ENCODE measurements at places on chromosomes 11 and 22. TPM values are rescaled to one million over a fixed set of nuclear protein-coding genes. Genes with fewer than 3 reads are reported as not detected.

The SLC5A12 gene
- not detected for total RNA-seq

The HOATZ gene
- total RNA-seq: not detected

DNA sequence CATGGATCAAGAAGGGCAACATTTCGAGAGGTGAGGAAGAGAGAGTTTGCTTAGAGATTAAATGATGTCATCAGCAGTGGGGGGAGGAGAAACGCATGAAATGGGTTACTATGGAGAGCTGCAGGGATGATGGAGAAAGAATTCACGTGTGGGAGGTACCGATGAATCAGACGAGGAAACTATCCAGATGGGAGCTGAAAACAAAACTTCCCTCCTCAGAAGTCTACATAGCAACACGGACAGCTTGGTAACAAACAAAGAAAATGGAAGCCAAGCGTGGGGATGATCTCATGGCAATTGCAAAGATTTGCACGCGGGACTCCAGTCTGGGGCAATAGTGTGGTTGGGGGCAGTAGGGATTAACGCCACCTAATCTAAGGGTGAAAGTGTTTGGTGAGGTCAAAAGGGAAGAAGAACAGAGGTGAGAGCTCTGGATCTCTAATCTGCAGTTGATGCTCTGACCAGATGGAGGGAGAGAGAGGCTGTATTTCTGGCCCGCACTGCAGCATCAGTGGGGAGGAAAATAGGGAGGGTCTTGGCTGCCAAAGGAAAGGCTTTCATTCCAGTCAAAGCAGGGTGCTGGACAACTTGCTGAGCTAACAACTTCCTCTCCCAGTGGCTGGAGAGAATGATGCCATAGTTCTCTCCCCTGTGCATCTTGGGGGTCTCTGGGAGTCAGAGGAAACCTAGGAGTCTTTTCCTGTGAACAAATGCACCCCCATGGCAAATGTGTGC, 43.4 kb upstream of the CSNK2A3 start:
- H3K36me3 ChIP-seq: no peaks in the 10 kb centered on the region
- no peak overlapping the region for H3K27ac ChIP-seq
- H3K4me3 ChIP-seq: no peak overlapping the region
- DNase-seq: no peak
- no peaks in the 10 kb centered on the region for H3K4me1 ChIP-seq

GRCh38 chr22:32620992-32621391, 146.4 kb downstream of the FBXO7 start:
- H3K4me1 ChIP-seq: peaks cover 99% of the 10 kb centered on the region
- peak; percentile 24 for DNase-seq
- H3K36me3 ChIP-seq: no peaks in the 10 kb centered on the region
- peak overlapping the region; percentile 92 for H3K27ac ChIP-seq
- no peaks in the 10 kb centered on the region for H3K27me3 ChIP-seq

- DNase-seq: no peak
- H3K4me3 ChIP-seq: no peak overlapping the region
- H3K4me1 ChIP-seq: peaks cover 20% of the 10 kb centered on the region
- H3K27me3 ChIP-seq: no peaks in the 10 kb centered on the region
- H3K36me3 ChIP-seq: no peaks in the 10 kb centered on the region
- H3K27ac ChIP-seq: no peak overlapping the region
Measured at GRCh38 chr11:3983101-3983500, 111.5 kb upstream of the RRM1 start.

DNA sequence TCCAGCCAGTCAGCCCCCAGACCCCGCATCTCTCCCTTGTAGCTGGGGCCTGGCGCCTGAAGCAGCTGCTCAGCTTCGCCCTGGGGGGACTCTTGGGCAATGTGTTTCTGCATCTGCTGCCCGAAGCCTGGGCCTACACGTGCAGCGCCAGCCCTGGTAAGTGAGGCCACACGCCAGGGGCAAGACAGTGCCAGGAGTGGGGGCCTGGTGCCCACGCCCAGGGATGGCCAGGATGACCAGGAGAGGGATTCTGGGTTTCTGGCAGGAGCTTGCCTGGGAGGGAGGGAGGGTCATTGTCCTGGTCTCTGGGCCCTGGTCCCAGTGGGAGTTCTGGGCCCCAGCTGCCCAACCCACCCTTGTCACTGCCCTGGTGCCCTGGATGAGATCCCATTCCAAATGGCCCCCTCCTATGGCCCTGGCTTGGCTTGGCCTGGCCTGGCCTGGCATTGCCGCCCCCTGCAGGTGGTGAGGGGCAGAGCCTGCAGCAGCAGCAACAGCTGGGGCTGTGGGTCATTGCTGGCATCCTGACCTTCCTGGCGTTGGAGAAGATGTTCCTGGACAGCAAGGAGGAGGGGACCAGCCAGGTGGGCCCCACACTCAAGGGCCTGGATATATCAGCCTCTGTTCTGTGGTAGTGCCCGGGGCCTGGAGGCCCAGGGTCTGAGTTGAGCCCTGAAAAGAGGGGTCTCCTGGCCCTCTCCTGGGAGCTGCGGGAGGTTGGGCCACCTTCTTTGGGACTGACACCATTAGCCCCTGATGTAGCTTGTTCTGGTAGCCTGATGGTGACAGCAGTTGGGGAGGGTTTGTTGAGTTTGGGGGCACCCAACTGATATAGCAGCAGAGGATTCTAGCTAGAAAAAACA, 3.7 kb downstream of the SLC39A13 start:
- DNase-seq: no peak
- H3K4me1 ChIP-seq: peaks cover 22% of the 10 kb centered on the region
- no peak overlapping the region for H3K4me3 ChIP-seq
- no peaks in the 10 kb centered on the region for H3K27me3 ChIP-seq
- no peak overlapping the region for H3K27ac ChIP-seq

- H3K4me1 ChIP-seq: no peaks in the 10 kb centered on the region
- no peaks in the 10 kb centered on the region for H3K36me3 ChIP-seq
- H3K27me3 ChIP-seq: no peaks in the 10 kb centered on the region
- H3K27ac ChIP-seq: no peak overlapping the region
- H3K4me3 ChIP-seq: no peak overlapping the region
- DNase-seq: no peak
Measured at GRCh38 chr11:83543706-83544439, 257.7 kb upstream of the CCDC90B start.

DNA sequence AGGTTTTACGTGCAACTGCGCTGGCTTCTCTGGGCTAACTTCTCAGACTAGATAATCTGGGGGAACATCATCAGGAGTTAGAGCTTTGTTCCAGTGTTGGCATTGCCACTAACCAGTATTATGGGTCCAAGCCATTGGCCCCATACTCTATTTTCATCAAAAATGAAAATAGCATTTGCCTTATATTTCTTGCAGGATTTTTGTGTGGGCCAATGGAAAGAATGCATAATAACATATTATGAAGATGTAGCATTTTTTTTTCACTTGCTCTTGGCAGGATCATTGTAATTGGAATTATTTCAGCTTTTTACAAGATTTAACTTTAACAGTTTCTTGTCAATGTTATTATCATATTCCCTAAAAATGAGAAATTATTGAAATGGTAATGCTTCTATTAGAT, 16.1 kb downstream of the ARHGAP42 start:
- no peak overlapping the region for H3K27ac ChIP-seq
- no peaks in the 10 kb centered on the region for H3K36me3 ChIP-seq
- DNase-seq: no peak
- no peaks in the 10 kb centered on the region for H3K4me1 ChIP-seq
- no peaks in the 10 kb centered on the region for H3K27me3 ChIP-seq

- H3K36me3 ChIP-seq: peaks cover 92% of the 10 kb centered on the region
- no peak for DNase-seq
- H3K27me3 ChIP-seq: no peaks in the 10 kb centered on the region
- no peak overlapping the region for H3K4me3 ChIP-seq
Measured at GRCh38 chr22:46286006-46286405, 10.7 kb upstream of the GTSE1 start.

DNA sequence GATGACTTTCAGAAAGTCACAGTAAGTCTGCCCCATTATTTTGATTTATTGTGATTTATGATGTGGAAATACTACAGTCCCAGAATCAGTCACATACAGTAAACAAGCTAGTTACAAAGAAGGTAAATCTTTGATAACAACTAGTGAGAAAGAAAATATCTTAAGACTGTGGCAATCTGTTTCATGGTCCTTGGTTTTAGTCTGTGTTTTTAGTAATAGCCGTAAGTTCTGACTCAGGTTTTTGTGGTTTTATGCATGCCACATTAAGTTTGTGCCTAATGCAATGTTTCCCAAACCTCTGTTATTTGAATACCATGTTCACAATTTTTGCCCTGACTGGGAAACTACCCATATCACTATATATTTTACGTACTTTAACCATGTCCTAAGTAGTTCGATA, 6.7 kb downstream of the CEP295 start:
- peaks cover 11% of the 10 kb centered on the region for H3K4me1 ChIP-seq
- no peak for DNase-seq
- H3K36me3 ChIP-seq: peaks cover 46% of the 10 kb centered on the region
- no peak overlapping the region for H3K4me3 ChIP-seq
- no peaks in the 10 kb centered on the region for H3K27me3 ChIP-seq

GRCh38 chr11:83168756-83169155, 11.8 kb downstream of the PCF11 start:
- no peak overlapping the region for H3K27ac ChIP-seq
- DNase-seq: no peak
- peaks cover 29% of the 10 kb centered on the region for H3K4me1 ChIP-seq
- H3K36me3 ChIP-seq: peaks cover 44% of the 10 kb centered on the region
- H3K4me3 ChIP-seq: no peak overlapping the region

GRCh38 chr11:99268886-99269285, 248.1 kb downstream of the CNTN5 start:
- H3K27ac ChIP-seq: no peak overlapping the region
- no peak for DNase-seq
- H3K36me3 ChIP-seq: no peaks in the 10 kb centered on the region
- no peak overlapping the region for H3K4me3 ChIP-seq
- H3K27me3 ChIP-seq: no peaks in the 10 kb centered on the region

GRCh38 chr11:19243613-19244012, 2.9 kb upstream of the E2F8 start:
- peaks cover 35% of the 10 kb centered on the region for H3K4me1 ChIP-seq
- no peak for DNase-seq
- no peak overlapping the region for H3K27ac ChIP-seq
- no peaks in the 10 kb centered on the region for H3K36me3 ChIP-seq

All from HepG2 (cell line).